ENCODE measurements at places on chromosomes 1 and 21. TPM values are rescaled to one million over a fixed set of nuclear protein-coding genes. Genes with fewer than 3 reads are reported as not detected.
A peak's percentile ranks its signal among the peaks of the same experiment; 100 is the strongest.

Gene HUNK
- 0.11 TPM for total RNA-seq

- DNase-seq = peak; percentile 20
Measured at GRCh38 chr1:2799811-2800663, 1.5 kb downstream of the TTC34 start.

GRCh38 chr21:45292399-45293219 lies 4.9 kb upstream of the POFUT2 start:
- DNase-seq = peak; percentile 96

DNA sequence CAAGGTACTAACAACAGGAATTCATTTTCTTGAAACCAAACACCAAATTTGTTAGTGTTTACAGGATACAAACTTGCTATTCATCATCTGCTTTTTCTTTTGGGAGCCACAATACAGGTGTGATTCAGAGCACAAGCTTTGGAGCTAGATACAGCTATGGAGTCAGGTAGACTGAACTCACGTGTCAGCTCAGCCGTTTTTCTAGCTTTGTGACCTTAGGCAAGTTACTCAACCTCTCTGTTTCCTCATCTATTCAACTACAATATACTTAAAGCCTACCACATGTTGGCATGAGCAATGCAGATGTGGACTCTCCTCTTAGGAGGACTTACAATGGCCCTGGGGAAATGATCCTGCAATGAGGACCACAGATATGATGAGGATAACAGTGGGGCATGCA lies 6.3 kb downstream of the HTR1D start:
- DNase-seq = no peak

DNA sequence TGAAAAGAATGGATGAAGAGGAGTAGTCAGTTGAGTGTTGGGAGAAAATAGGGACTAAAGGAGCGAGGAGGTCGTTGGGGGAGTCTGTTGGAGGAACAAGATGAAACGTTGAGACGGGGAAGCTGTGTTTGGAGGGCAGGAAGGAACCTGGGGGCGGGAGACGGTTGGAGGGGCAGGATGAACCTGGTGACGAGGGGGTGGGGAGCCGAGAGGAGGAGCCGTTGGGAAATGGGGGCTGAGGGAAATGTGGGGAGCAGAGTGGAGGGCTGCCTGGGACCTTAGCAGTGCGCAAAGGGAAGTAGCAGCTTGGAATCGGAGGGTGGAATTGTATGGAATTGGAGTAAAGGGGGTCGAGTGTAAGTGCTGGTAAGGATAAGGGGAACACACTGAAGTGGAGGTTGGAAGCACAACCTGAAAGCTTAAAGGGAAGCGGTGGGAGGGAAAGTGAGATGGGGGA lies 630 bp downstream of the MTF2 start:
- no peak for DNase-seq

DNA sequence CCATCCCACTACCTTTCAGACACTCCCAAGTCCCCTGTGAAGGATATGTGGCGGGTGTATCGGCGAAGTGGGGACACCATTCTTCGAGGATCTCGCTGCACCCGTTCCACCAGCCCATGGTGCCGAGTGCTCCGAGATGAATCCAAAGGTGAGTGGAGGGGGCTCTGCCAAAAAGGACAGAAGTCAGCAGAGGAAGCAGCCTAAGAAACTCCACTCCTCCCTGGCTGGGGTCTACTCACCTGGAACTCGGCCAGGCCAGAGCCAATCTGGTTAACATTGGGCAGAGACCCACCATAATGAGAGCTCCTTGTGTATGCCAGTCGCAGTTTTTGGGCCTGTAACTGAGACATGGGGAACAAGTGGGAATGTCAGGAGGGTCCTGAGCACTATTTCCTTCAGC lies 3.6 kb downstream of the CRTC2 start:
- no peak for DNase-seq

DNA sequence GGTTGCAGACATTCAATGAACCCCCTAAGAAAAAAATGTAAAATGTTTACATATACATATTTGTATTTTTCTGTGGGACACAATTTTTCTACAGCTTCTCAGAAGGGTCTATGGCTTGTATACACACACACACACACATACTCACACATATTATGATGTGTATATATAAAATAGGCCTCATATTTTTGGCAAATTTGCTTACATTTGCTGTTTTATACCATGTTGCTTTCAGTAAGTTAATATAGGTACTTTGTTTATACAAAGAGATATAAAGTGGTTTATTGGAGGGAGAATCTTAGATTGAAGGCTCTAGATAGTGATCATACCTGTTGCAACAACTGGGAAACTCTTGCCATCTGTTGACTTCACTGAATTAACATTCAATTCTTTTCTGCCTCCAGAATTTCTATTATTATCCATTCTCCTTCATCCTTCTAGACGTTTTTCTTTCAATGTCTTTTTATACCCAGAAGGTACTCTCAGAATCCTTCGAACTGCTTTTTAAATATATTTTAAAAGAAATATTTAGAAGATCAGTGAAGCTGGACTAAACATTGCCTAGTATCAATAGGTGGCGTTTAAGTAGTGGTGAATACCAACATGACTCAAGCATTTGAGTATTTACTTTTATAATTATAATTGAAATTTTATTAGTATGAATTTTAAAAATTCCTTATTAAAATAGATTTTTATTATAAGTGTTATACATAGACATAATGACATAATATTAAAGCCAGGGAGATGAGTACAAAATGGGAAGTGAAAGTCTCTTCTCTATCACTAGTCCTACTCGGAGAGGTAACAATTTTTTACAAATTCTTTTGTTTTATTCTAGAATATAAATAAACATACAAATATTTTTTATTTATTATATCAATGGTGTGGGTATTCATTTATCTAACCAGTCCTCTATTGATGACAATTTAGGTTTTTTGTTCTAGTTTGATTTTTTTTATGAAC lies 10.2 kb downstream of the CD55 start:
- DNase-seq = no peak

DNA sequence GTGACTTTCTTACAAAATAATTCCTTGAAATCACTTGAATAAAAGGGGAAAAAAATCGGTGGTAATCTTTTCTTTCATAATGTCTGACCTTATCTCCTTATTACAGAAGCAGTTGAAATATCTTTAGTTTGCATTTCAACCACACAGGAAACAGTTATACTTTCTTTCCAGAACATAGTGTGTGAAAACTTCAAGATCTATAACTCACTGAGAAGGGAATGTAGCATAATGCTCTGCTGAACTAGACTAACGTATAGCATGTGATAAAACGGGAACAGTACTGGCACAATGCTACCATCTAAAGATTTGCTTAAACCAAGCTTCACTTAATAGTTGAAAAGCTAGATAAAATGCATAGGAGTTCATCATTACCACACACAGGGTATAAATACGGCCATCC lies 45.0 kb downstream of the VAV3 start:
- no peak for DNase-seq

- no peak for DNase-seq
Measured at GRCh38 chr1:202045705-202046104, 35.3 kb downstream of the ELF3 start.

GRCh38 chr1:248807067-248807737 lies 18.5 kb downstream of the SH3BP5L start:
- peak; percentile 55 for DNase-seq

DNA sequence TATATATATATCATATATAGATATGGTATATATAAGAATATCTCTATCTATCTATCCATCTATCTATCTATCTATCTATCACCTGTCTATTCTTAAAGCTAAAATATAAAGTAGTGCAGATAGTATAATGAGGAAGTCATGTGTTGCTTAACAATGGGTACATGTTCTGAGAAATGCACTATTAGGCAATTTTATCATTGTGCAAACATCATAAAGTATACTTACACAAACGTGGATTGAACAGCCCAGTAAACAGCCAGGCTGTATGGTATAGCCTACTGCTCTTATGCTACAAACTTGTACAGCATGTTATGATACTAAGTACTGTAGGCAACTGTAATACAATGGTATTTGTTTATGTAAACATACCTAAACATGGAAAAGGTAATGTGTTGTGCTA lies 621.0 kb upstream of the NCAM2 start:
- DNase-seq = no peak

Measured in right cardiac atrium (tissue), 5 donors.